Suppressor macrophage treated with lipopolysaccharide for 4 hours (primary cell): ENCODE measurements at places on chromosomes 4 and X.

DNA sequence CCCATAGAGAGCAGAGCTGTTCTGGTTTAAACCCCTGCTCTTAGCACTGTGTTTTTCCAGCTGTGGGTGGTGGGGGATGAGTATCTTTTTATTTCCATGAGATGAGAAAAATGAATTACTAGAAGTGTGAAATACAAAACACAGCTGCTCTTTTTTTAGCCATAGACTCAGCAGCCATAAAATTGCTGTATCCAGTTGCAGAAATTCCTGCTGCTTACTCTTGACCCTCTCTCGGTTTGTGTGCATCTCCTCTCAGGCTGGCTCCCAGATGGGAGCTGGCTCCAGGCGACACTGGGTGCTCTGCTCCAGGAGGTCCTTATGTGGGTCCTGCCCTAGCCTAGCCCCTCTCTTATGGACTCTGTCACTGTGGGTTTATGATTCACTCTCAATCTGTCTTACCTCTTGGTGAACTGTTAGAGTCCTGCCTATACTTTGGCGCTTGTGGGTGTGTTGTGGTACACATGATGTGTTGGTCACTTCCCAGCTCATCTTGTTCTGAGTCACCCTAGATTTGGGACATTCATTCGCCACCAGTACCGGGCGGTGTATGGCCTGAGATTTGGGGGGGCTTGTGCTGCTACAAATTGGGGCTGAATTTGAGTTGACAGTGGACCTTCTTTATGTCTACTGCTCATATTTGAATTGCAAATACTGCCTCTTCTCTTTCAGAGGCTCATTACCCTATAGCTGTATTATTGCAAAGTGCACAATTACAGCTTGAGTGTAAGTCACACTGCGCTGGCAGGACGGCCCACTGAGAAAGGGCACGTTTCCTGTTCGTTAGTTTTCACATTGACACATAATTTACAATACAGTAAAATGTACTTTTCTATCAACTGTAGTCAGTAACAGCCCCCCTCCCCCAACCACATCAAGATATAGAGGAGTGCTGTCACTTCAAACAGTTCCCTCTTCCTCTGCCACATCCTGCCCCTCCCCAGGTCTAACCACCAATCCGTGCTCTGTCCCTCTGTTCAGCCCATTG is 46.9 kb upstream of the MSANTD1 start:
- DNase-seq = peak; percentile 75

- peak; percentile 70 for DNase-seq
Observed at GRCh38 chr4:38818441-38818976, 13.9 kb upstream of the TLR1 start.

DNA sequence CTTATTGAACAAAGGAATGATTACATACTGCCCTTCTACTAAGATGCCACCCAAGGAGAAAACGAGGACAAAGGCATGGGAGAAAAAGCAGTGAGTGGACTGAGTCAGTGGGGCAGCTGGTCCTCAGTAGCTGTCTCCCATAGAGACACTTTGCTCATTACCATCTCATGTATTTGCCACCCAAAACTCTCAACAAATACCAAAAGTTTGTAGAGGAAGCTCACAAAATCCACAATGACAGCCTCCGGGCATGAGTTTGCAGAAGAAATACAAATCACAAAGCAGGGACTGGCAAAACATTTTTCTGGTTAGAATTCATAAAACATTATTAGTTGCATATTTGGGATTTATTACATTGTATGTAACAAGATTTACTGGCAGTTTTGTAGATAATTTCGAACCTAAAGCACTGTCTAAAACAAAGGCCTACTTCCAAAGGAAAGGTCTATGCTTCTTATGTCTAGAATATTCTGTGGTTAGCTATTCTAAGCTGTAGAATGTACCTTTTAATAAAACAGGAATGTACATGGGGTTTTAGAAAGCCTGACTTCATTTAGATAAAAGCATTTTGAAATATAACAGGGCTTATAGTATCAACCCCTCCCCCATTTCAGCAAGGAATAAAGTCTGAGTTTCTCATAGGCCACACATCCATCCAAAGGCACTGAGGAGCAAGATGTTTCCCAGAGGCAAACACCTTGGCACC is 17.7 kb downstream of the PCDH18 start:
- no peak for DNase-seq

- DNase-seq = no peak
Observed at GRCh38 chrX:110858565-110858964, 62.9 kb upstream of the CHRDL1 start.

DNA sequence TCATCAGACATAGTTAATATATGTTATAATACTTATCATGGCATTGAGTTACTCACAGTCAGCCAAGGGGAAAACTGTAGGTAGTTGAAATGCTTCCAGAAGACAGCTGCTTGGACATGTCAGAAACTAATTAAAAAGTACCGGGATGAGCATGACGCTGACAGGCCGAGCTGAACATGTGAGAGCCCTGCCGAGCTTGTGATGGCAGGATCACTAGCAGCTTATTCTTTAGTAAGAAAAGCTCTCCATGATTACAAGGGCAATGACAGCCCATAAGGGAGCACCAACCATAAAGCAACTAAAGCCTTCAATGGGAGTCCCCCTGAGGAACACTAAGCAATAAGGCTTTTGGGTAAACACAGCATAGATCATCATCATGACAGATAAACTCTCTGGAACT is 435.6 kb downstream of the TLL1 start:
- no peak for DNase-seq

- DNase-seq = no peak
Observed at GRCh38 chr4:121428721-121429120, 47.9 kb upstream of the QRFPR start.

DNA sequence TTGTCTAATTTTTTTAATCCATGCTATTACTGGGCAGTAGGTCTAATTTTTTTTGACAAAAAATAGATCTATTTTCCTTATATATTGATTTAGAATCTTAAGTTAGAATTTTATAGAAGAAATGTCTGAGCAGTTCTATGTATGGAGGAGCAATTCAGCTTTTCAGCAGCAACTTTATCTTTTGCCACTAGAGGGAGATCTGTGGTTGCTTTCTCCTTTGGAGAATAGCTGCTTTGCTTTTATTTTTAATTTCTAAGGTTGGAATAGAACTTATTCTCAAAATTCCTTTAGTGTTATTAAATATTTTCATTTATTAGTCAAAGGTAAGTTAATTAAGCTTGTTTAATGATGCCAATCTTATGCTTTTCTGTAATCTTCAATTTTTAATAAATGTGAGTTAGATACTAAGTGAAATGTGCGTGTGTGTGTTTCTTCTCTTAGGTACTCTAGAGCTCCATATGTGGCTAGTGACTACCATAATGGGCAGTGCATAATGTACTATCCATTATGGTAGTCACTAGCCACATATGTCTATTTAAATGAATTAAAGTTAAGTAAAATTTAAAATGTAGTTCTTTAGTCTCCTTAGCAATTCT is 29.3 kb downstream of the FAM199X start:
- peak; percentile 45 for DNase-seq

DNA sequence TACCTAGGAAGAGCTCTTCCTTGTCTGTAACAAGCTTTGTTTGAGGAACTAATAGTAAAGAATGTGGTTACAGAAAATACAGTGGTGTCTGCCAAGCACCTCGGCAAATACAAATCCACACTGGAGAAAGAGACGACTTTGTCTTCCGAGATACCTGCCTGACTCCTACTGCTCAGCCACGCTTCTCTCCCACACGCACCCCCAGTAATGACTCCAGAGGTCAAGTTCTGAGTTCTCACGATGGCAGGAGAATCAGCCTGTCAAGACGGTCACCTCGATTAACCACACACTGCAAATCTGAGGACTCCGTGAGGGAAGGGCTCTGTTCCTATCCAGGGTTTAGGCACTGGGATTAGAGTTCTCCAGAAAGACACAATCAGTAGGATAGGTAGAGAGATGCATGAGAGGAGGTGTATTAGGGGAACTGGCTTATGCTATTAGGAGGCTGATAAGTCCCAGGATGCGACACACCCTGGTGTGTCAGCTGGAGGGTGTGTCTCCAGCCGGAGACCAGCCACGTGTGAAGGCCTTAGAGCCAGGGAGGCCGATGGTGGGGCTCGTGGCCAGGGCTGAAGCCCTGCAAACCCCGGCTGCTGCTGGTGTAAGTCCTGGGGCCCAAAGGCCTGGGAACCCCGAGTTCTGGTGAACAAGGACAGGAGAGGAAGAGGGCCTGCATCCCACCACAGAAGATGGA is 8.4 kb upstream of the TRIML2 start:
- DNase-seq = no peak

DNA sequence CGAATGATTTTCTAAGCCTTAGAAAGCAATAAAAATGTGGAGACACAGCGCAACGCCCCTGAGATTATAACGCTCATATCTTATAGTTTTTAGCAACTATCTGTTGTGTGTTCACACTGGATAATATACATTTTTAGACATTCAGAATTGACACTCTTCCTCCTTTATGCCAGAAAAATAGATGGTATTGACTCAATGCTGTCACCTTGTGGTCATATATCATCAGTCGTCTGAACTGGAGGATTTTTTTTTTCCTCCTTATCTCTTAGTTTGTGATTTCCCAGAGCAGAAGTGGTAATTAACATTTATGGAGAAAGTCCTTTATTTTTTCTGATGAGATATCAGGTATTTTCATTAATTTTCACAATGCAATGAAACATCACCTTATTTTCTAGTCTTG is 759.6 kb downstream of the RAB28 start:
- DNase-seq = peak; percentile 6

GRCh38 chrX:84362184-84362838 is 139.9 kb downstream of the HDX start:
- no peak for DNase-seq

DNA sequence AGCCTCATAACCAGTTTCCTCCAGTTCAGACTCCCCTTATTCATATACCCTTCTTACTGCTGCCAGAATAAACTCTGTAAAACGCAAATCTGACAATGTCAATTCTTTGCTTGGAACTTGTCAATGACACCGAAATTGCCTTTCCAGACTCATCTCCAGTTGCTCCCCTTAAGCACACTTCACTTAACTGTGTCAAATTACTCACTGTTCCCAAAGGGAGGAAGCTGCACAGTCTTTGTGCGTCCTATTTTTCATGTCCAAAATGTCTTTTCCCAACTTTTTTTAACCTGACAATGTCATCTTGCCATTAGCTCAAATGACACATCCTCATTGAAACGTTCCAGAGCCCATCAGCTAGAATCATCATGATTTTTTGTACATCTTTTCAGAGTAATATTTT is 867.3 kb downstream of the RPA4 start:
- DNase-seq = no peak

GRCh38 chr4:7781366-7781765 is 158.3 kb downstream of the AFAP1 start:
- peak; percentile 9 for DNase-seq

DNA sequence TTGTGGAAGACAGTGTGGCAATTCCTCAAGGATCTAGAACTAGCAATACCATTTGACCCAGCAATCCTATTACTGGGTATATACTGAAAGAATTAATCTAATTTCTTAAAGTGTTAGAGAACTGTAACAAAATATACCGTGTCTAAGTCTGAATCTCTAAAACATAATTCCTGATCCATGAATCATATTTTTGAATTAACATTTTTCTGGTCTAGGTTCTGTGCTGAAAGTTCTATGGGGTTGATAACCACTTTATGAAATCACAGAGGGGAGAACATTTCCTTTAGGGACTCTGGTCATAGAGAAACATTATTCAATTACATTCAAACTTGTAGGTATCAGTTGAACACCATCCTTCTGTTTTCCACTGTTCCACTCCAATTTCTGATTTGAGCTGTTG is 91.9 kb upstream of the ETNPPL start:
- no peak for DNase-seq

- no peak for DNase-seq
Observed at GRCh38 chrX:73289039-73289438, 74.4 kb upstream of the NAP1L2 start.

- no peak for DNase-seq
Observed at GRCh38 chr4:86026720-86027119, 333.1 kb downstream of the MAPK10 start.

- no peak for DNase-seq
Observed at GRCh38 chr4:159360549-159360948, 257.7 kb downstream of the RAPGEF2 start.

GRCh38 chr4:55801498-55801897 is 18.1 kb upstream of the EXOC1L start:
- DNase-seq = no peak

GRCh38 chrX:136781180-136781797 is 557 bp upstream of the ARHGEF6 start:
- DNase-seq = peak; percentile 35

DNA sequence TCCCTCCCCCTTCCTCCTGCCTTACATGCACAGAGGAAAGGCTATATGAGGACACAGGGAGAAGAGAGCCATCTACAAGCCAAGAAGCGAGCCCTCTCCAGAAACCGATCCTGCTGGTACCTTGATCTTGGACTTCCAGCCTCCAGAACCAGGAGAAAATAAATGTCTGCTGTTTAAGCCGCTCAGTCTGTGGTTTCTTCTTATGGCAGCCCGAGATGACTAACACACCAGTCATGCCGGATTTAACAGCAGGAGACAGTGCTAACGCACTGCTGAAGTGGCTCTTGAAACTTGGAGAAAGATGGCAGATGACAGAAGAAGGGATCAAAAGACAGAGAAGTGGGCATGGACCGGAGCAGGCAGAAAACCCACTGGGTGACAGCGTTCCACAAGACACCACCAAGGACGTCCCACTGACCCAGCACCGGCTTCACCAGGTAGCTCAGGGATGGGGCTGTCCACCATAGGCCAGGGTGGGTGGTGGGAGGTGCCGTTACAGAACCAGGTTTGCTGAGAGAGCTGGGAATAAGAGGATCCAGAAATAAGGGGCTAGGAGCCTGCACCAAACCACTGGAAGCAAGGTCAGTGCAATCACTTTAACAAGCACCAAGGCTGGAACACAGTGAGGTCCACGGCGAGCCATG is 6.2 kb upstream of the MAN2B2 start:
- DNase-seq = no peak

- DNase-seq = no peak
Observed at GRCh38 chrX:3990569-3990968, 277.1 kb upstream of the PRKX start.

DNA sequence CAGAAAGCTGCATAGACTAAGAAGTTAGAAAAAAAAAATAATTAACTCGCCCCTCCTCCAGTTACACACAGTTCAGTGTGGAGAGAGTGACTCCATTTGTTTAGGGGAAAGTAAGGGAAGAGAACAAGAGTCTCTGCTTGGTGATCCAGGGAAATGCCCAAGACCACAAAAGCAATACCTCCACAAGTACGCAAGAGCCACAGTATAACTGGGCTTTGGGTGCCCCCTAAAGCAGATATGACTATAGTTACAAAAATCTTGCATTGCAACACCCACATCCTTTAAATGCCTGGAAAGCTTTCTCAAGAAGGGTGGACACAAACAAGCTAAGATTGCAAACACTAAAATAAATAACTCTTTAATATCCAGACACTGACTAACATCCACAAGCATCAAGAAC is 164.2 kb upstream of the NRK start:
- no peak for DNase-seq

- DNase-seq = no peak
Observed at GRCh38 chr4:149498246-149498645, 317.4 kb downstream of the IQCM start.
